Fibroblast of skin of back (primary cell): ENCODE measurements at places on chromosomes 4 and X.

DNA sequence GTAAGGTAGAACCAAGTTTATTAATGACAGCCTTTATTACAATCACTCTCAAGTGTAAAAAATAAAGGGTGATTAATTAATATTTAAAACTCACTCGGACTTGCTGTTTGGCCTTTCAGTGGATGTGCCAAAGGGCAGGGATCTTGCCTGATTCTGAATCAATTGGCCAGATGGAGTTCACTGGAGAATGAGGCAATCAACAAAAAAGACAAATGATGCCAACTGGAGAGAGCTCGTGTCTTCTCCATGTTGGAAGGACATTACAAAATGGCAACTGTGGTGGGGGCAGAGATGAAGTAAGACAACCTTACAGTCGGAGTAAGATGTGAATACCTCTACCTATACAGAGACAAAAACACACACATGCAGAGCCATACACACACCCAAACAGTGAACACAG, 188.0 kb downstream of the TSPAN5 start:
- DNase-seq: no peak

- DNase-seq: peak; percentile 53
These were observed 16.6 kb downstream of the DCK start for GRCh38 chr4:71009890-71010588.

- peak; percentile 85 for DNase-seq
These were observed 54.9 kb downstream of the MAGEB17 start for GRCh38 chrX:16222151-16222550.

DNA sequence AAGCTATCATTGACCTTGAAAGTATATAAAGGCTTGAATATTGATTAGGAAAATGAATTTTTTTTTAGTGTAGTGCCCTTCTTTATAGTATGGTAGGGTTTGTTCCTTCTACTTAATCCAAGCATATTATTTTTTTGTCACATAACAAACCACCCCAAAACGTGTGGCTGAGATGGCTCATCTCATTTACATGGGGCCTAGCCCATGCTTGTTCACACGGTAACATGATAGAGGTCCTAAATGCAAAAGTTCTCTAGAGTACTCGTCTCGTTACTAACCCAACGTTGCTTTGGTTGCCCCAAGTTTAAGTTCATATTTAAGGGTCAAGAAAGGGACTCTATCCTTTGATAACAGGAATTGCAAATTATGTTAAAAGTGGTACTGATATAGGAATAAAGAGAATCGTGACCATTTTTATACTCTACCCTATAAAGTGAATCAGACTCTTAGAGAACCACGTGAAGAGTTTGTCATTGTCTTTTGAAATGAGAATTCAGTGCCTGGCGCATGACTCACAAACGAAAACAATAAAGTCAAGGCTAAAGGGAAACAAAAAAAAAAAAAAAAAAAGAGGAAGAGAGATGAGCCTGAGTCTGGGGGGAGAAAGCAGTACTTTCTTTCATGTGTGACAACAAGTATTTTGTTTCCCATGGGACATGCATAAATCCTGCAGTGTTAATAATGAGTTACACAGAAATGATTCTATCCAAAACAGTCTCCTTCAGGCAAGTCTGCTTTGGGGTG, 402.8 kb upstream of the NWD2 start:
- peak; percentile 74 for DNase-seq

DNA sequence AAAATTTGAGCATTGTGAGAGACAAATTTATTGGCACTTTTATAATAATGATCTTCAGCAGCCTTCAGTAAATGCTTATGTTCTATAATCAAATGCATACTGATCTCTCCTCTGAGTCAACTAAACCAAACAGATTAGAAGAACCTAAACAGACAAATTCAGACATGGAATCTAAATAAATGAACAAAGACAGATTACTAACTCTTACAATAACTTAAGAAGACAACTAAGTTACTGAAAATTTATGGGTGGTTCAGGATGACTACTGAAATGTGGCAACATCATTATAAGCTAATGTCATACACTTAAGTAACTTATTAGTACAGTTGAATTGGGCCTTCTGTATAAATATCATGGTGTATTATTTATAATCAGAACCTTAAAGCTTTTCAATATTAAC, 127.3 kb downstream of the NEK1 start:
- DNase-seq: peak; percentile 54

DNA sequence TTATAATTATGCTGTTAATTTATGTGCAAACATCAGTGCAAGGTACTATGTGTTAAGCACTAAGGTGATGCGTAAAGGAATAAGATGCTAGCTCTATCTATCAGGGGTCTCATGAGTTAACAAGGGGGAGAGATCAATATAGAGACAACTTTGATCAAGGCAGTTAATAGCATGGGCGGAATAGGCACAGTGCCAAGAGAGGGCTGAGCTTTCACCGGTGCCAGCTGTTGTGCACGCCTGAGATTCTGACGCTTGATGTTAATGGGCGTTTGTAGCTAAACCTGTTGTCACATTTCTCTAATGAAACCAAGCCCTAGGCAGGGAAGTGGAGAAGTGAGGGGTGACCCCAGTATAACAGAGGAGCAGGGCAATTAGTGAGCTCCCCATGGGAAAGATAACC, 86.0 kb upstream of the NMU start:
- DNase-seq: no peak

GRCh38 chr4:1075225-1075624, 38.1 kb downstream of the RNF212 start:
- no peak for DNase-seq

DNA sequence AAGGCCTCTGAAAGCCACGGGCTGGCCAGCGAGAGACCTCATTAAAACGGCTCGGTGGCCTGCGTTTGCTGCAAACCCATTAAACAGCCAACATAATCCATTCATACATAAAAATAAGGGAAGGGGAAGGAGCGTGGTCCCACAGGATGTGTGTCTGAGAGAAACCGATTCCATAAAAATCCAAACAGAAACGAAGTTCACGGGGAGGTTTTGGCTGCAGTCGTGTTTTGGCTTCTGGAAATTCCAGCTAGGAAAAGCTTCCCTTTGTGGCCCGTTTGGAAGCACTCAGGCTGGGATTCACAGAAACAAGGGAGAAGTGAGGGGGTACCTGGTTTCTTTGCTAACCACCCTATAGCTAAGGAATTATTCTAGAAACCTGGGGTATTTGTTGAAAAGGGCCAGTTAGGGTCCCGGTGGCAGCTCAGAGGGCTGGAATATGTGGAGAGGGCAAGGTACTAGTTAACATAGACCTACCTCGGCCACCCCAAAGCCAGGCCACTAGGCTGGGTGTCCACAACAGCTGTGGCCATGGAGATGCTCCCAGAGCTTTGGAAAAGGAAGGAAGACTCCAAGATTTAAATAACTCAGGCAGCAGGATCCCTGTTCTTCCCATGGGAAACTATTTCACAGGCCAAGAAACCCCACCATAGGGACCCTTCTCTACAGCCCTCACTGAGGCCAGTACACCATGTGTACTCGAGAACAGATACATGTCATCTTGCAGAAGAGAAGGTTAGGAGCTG, 166.8 kb downstream of the BCOR start:
- DNase-seq: no peak

DNA sequence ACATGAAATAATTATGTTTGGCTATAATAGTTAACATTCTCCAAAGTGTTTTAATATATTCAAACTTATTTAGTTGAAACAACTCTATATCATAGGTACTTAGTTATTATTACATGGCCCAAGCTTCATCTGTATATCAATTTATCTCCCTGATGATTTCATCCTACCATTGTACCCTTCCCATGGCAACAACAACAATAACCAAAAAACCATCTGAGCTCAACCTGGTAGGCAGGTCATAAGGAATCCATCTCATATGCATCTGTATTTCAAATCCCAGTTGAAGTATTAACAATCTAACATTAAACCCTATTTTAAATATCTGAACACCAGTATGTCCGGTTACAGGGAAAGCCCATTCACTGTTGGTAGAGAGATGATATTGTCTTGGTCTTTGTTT, 33.1 kb upstream of the SLC7A11 start:
- DNase-seq: no peak

DNA sequence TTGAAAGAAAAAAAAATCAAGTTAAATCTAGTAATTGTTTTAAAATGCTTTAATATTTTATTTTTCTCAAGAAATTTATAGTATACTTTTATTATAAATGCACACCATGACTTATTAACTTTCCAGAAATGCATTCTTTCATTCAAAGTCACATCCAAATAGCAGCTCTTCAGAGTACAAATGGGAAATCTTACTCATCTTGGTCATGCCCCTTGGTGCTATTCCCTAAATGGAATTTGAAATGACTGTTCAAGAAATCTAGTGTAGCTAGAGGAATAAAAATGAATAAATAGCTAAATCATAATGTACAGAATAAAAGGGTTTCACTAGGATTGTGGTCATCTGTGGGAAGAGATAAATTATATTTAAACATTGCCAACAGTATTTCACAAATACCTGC, 1139.7 kb downstream of the PCDH18 start:
- DNase-seq: peak; percentile 76

DNA sequence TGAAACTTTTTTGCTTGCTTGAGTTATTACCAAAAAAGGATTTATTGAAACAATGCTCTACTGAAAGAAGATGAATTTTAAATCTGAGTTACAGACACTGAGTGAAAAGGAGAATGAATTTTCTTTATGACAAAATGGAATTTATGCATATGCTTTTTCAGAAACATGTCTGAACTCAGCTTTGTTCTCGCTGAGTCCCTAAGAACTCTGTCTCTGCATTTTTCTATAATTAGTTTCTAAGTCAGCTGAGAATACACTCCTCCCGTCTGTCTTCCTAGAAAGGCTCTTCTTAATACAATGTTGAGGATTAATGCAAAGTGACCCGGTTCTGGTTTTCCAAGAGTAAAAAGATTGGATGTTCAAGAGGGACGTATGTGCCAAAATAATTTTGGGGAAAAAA, 463.5 kb downstream of the NKX6-1 start:
- DNase-seq: no peak

DNA sequence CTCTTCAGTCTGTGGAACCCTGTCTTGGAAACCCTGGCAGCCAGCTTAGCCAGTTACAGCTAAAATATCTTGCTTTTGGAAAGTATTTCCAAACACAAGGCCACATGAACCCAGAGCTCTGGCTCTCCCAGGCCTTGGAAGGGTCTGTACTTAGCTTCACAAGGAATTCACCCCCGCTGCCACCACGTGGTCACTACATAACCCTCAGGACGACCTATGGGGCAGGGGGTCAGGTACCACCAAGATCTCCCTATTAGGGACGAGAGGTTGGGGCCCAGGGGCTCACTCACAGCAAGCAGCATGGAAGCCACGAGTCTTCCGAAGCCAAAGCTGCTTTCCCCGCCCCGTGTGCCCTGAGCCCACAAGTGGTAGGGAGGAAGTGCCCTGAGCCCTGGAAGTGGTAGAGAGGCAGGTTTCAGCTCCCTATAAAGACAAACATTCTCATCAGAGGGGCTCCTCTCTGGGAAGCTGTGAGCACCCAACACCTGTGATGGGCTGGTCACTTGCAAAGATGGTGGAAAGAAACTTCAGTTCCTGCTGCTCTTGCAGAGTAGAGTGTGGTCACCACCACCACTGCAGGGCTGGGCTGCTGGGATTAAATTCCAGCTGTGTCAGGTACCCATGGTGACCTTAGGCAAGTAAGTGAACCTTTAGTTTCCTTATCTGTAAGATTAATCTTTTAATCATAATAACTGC, 4.7 kb upstream of the JAKMIP1 start:
- DNase-seq: no peak

GRCh38 chr4:122476745-122477144, 20.2 kb upstream of the IL2 start:
- no peak for DNase-seq

DNA sequence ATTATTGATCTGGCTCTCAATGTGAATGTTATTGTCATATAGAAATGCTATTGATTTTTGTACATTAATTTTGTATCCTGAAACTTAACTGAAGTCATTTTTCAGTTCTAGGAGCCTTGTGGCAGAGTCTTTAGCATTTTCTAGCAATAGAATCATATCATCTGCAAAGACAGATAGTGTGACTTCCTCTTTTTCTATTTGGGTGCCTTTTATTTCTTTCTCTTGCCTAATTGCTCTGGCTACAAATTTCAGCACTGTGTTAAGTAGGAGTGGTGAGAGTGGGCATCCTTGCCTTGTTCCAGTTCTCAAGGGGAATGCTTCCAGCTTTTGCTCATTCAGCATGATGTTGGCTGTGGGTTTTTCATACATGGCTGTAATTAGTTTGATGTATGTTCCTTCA, 102.7 kb downstream of the SH3BGRL start:
- DNase-seq: no peak

GRCh38 chr4:23878912-23879732, 10.7 kb downstream of the PPARGC1A start:
- DNase-seq: no peak

DNA sequence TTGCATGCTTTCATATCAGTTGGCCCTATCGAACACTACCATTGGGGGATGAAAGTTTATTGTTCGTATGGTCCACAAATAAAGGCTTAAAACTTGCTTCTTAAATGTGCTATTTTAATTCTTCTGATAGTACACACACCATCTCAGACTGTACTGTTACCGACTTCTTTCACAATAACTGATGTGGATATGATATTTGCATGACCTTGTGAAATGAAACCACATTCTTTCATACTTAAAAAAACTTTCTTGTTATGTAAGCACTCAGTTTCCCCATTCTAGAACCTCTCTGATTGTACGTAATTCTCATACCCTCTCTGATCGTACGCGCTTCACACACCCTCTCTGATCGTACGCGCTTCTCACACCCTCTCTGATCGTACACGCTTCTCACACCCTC, 12.0 kb upstream of the WDR19 start:
- no peak for DNase-seq
